Upper lobe of left lung (tissue), 6 donors: ENCODE measurements at places on chromosomes 7 and 10. TPM values are rescaled to one million over a fixed set of nuclear protein-coding genes. Genes with fewer than 3 reads are reported as not detected.

DNA sequence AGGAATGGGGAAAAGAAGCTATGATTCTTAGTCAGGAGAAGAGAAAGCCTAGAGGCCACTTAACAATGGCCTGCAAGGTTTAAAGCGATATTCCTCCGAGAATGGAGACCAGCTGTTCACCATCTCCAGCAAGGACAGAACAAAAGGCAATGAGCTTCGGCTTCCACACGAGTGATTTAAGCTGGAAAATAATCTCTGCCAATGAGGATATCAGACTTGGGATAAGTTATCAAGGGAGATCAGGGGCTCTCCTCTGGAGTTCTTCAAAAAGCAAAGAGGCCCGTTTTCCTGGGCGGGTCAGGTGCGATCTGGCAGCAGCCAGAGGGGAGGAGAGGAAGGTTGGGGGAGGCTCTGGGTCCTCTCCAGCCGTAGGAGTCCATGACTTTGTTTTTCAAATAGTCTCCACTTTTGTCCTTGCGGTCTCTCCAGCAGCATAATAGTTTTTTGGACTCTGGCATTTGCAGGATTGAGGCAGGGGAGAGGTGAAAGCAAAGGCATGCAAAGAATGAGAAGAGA lies 211.3 kb downstream of the SKIDA1 start:
- no peak overlapping the region for H3K27ac ChIP-seq
- H3K36me3 ChIP-seq, result no peaks in the 10 kb centered on the region
- H3K27me3 ChIP-seq, result no peaks in the 10 kb centered on the region
- peaks cover 22% of the 10 kb centered on the region for H3K4me1 ChIP-seq
- no peak overlapping the region for H3K4me3 ChIP-seq
- DNase-seq, result no peak

- H3K27me3 ChIP-seq, result no peaks in the 10 kb centered on the region
- H3K36me3 ChIP-seq, result no peaks in the 10 kb centered on the region
- no peak overlapping the region for H3K4me3 ChIP-seq
- DNase-seq, result no peak
Observed at GRCh38 chr7:90232430-90232829, 12.5 kb upstream of the CFAP69 start.

DNA sequence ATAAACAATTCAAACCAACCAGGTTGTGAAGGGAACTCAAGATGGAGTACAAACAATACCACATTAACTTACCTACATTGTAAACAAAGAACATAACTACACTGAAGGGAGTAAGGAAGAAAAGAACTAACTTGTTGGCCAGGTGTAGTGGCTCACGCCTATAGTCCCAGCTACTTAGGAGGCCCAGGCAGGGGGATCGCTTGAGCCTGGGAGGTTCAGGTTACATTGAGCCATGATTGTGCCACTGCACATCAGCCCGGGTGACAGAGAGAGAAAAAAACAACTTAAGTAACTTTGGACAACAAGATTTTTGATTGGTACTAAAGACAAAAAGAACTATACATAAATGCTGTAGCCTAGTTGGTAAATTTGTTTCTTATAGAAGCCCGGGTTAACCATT lies 68.8 kb downstream of the TRIL start:
- no peak overlapping the region for H3K27ac ChIP-seq
- H3K27me3 ChIP-seq, result no peaks in the 10 kb centered on the region
- no peak overlapping the region for H3K4me3 ChIP-seq
- no peaks in the 10 kb centered on the region for H3K36me3 ChIP-seq
- DNase-seq, result no peak

Gene CYP2C18
- total RNA-seq, result 0.33 TPM
